Testis (tissue), 5 donors: ENCODE measurements at places on chromosomes 2 and 18. TPM values are rescaled to one million over a fixed set of nuclear protein-coding genes. Genes with fewer than 3 reads are reported as not detected.

- no peak overlapping the region for H3K27ac ChIP-seq
- no peaks in the 10 kb centered on the region for H3K27me3 ChIP-seq
- H3K4me3 ChIP-seq, result no peak overlapping the region
- H3K36me3 ChIP-seq, result no peaks in the 10 kb centered on the region
- no peaks in the 10 kb centered on the region for H3K4me1 ChIP-seq
These were observed 16.1 kb downstream of the COLEC11 start for GRCh38 chr2:3610881-3611505.

GRCh38 chr2:19648583-19648982, 253.2 kb downstream of the TTC32 start:
- no peak overlapping the region for H3K4me3 ChIP-seq
- no peak for DNase-seq
- H3K4me1 ChIP-seq, result no peaks in the 10 kb centered on the region
- no peaks in the 10 kb centered on the region for H3K36me3 ChIP-seq
- H3K27ac ChIP-seq, result no peak overlapping the region

DNA sequence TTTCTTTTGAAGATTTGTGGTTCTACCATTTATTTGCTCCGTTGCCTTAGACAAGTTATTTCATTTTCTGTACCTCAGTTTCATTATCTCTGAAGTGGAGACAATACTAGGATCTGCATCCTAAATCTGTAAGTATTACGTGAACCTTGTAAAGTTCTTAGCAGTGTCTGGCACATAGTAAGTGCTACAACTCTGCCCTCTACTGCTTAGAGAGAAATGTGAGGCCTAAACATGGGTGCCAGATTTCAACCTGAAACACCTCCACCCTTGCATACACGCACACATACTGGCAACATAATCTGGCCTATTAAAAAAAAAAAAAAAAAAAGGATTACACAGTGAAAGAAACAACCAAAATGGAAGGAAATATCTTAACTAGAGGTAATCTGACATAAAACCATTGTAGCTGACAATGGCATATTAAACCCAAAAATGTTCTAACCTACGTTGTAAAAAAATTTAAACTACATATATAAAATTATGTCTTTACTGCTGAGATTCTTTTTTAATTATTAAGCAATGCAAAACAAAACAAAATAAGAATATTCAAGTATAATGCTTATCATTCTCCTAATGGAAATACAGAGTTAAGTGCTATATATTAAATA, 132.6 kb downstream of the MAP2 start:
- H3K27ac ChIP-seq, result no peak overlapping the region
- no peaks in the 10 kb centered on the region for H3K4me1 ChIP-seq
- no peaks in the 10 kb centered on the region for H3K27me3 ChIP-seq

DNA sequence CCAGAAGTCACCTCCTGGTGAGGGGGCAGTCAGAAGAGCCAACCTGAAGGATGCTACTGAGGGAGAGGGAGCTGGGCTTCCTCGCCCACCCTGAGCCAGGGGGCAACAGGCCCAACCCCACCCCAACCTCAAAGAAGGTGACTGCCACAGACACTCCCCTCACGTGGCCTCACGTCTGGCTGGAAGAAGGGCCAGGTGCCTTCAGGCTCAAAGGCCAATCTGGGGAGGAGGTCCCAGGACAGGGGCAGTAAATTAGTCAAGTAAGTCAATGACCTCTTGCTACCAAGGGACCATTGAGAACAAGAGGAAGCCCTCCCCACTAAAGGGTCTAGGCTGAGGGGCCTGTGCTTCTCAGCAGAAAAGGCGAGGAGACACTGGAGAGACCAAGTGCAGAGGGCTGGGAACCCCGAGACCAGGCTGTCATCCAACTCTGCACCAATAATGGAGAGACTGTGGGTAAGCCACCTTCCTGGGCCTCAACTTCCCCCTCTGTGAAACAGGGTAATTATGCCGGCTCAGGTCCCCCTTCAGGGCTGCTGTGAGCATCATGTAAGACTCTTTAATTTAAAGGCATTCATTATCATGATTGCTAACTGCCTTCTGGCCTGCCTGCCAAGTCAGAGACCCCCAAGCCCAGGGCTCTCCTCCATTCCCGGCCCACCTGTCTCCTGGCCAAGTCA, 20.2 kb upstream of the TNS1 start:
- no peak overlapping the region for H3K4me3 ChIP-seq
- no peak overlapping the region for H3K27ac ChIP-seq
- no peaks in the 10 kb centered on the region for H3K27me3 ChIP-seq
- H3K36me3 ChIP-seq, result no peaks in the 10 kb centered on the region

CHRND gene
- 0.56 TPM for total RNA-seq

GRCh38 chr2:65477590-65477989, 45.2 kb upstream of the SPRED2 start:
- H3K36me3 ChIP-seq, result no peaks in the 10 kb centered on the region
- H3K4me3 ChIP-seq, result no peak overlapping the region
- no peak for DNase-seq
- no peaks in the 10 kb centered on the region for H3K4me1 ChIP-seq
- H3K27ac ChIP-seq, result no peak overlapping the region

- no peaks in the 10 kb centered on the region for H3K27me3 ChIP-seq
- no peaks in the 10 kb centered on the region for H3K36me3 ChIP-seq
- no peaks in the 10 kb centered on the region for H3K4me1 ChIP-seq
- DNase-seq, result no peak
- H3K27ac ChIP-seq, result no peak overlapping the region
- H3K4me3 ChIP-seq, result no peak overlapping the region
These were observed 304.6 kb upstream of the LYPD1 start for GRCh38 chr2:132974467-132975095.

DNA sequence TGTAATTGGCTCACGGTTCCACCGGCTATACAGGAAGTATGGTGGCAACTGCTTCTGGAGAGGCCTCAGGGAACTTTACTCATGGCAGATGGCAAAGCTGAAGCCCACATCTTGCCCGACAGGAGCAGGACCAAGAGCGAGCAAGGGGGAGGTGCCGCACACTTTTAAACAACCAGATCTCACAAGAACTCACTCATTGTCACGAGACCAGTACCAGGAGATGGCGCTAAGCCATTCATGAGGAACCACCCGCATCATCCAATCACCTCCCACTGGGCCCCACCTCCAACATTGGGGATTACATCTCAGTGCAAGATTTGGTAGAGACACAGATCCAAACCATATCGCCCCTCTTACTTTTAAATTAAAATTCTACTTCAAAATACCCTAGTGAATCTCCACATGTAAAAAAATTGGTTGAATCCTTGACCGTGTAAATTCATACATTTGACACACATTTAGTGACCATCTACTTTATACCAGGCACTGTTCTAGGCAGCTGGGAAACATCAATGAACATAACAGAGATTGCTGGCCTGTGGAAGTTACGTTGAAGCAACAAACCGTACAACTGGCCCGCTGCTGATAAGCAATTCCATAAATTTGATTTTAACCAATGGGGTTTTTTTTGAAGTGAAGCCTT, 87.6 kb downstream of the ALPK2 start:
- no peak for DNase-seq
- no peaks in the 10 kb centered on the region for H3K4me1 ChIP-seq
- H3K27me3 ChIP-seq, result no peaks in the 10 kb centered on the region
- H3K27ac ChIP-seq, result no peak overlapping the region

RBM44 gene
- total RNA-seq, result 15.0 TPM

DLGAP1 gene
- total RNA-seq, result 93.8 TPM

DNA sequence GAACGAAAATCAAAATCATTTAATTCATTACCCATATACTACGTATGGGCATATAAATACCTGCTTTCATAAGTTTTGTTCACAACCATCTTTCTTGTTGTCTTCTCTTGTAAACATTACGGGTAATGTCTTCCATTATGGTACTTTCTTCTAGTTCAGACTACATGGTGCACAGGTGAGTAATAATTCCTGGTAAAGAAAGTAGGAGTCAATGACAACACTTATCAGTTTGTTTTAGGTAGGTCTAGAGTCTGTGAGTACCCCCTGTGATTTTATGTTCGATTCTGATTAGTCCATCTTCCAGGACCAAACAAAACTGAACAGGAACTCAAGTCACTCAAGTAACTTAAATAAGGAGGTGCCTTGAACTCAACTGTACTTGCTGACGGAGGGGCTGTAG, 25.2 kb upstream of the CTLA4 start:
- DNase-seq, result no peak
- no peak overlapping the region for H3K4me3 ChIP-seq
- H3K27me3 ChIP-seq, result no peaks in the 10 kb centered on the region
- no peaks in the 10 kb centered on the region for H3K36me3 ChIP-seq
- H3K4me1 ChIP-seq, result no peaks in the 10 kb centered on the region

- H3K27me3 ChIP-seq, result no peaks in the 10 kb centered on the region
- no peak overlapping the region for H3K4me3 ChIP-seq
- H3K4me1 ChIP-seq, result no peaks in the 10 kb centered on the region
These were observed 118.4 kb upstream of the PXDN start for GRCh38 chr2:1862608-1863280.

LIMS3 gene
- 33.0 TPM for total RNA-seq

SATB2 gene
- total RNA-seq, result 15.1 TPM

TEX51 gene
- total RNA-seq, result 16.3 TPM

DNA sequence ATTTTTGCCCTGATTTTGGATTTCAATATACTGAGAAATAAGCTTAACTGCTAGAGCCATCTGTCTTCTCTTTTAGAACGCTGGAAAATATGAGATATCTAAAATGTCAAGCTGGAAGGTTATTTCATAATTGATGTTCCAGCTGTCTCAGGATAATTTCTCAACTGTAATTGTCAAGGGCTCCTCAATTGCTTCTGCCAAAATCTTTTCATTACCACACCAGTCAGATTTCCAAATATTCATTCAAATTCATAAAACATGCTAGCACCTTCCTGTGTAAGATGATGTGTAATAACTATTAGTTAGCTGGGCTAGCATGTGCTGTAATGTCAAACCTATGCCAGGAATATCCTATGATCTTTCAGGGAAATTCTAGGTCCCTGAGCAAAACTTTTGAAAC, 88.1 kb downstream of the TNFRSF11A start:
- no peaks in the 10 kb centered on the region for H3K36me3 ChIP-seq
- no peak overlapping the region for H3K27ac ChIP-seq
- no peak overlapping the region for H3K4me3 ChIP-seq
- no peaks in the 10 kb centered on the region for H3K4me1 ChIP-seq
- no peak for DNase-seq

CASP8 gene
- total RNA-seq, result 7.4 TPM

DNA sequence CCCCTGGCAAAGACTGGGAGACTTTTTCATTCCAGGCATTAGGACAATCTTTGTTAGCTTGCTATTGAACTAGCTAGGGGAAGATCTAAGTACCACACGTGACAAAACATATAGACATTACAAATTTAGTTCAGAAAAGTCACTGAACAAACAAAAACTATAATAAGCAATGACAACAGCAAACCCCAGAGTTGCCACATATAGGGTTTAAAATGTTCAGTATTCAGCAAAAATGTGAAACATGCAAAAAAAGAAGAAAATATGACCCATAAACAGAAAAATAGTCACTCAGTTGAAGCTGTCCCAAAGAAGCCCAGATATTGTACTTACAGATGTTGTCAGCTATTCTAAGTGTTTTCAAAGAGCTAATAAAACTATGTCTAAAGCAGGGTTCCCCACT, 431.1 kb upstream of the CDH2 start:
- H3K27me3 ChIP-seq, result no peaks in the 10 kb centered on the region
- H3K27ac ChIP-seq, result no peak overlapping the region
- no peaks in the 10 kb centered on the region for H3K36me3 ChIP-seq
- no peaks in the 10 kb centered on the region for H3K4me1 ChIP-seq
- no peak overlapping the region for H3K4me3 ChIP-seq
- no peak for DNase-seq

PARD3B gene
- total RNA-seq, result 29.6 TPM

ASXL3 gene
- 18.0 TPM for total RNA-seq

GRCh38 chr18:58544179-58544578, 84.7 kb downstream of the ALPK2 start:
- no peaks in the 10 kb centered on the region for H3K27me3 ChIP-seq
- H3K4me1 ChIP-seq, result no peaks in the 10 kb centered on the region
- no peak overlapping the region for H3K27ac ChIP-seq
- H3K36me3 ChIP-seq, result no peaks in the 10 kb centered on the region
- no peak overlapping the region for H3K4me3 ChIP-seq
- DNase-seq, result no peak

LRP1B gene
- total RNA-seq, result 0.79 TPM

ITPRIPL1 gene
- total RNA-seq, result 32.0 TPM

GRCh38 chr18:42533616-42534015, 578.6 kb downstream of the PIK3C3 start:
- no peak for DNase-seq
- no peaks in the 10 kb centered on the region for H3K36me3 ChIP-seq
- no peaks in the 10 kb centered on the region for H3K27me3 ChIP-seq
- H3K4me1 ChIP-seq, result no peaks in the 10 kb centered on the region

GNLY gene
- 0.43 TPM for total RNA-seq

- no peaks in the 10 kb centered on the region for H3K36me3 ChIP-seq
- no peak overlapping the region for H3K4me3 ChIP-seq
These were observed 188.7 kb upstream of the APCDD1 start for GRCh38 chr18:10265560-10266333.

SOX11 gene
- total RNA-seq, result 0.08 TPM

GRCh38 chr2:143548032-143548431, 418.8 kb downstream of the ARHGAP15 start:
- no peak overlapping the region for H3K27ac ChIP-seq
- no peaks in the 10 kb centered on the region for H3K27me3 ChIP-seq
- H3K4me1 ChIP-seq, result no peaks in the 10 kb centered on the region
- H3K4me3 ChIP-seq, result no peak overlapping the region
- DNase-seq, result no peak
- H3K36me3 ChIP-seq, result no peaks in the 10 kb centered on the region

- no peaks in the 10 kb centered on the region for H3K27me3 ChIP-seq
- DNase-seq, result peak; percentile 17
- no peak overlapping the region for H3K4me3 ChIP-seq
- no peaks in the 10 kb centered on the region for H3K4me1 ChIP-seq
These were observed 193.5 kb downstream of the NCKAP5 start for GRCh38 chr2:133374781-133375180.

DNA sequence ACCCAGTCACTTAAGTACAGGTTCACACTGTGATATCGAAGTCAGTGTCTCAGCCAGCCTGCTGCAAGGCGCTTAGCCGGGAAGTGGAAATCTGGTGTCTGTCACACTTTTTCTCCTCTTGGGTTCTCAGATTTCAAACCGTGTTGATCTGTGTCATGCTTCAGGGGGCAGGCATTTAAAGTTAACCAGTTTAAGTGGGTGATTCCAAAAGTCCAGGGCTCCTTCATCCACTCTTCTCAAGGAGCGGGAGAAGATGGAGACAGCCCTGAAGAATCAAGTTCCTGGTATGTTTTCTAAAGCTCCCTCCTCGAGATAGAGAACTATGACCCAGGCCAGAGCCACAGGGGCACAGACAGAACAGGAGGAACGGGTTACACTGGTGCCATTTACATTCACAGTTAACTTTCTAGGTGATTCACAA, 331.7 kb downstream of the GBX2 start:
- H3K4me1 ChIP-seq, result no peaks in the 10 kb centered on the region
- no peak for DNase-seq
- H3K36me3 ChIP-seq, result no peaks in the 10 kb centered on the region
- H3K27me3 ChIP-seq, result no peaks in the 10 kb centered on the region

DNA sequence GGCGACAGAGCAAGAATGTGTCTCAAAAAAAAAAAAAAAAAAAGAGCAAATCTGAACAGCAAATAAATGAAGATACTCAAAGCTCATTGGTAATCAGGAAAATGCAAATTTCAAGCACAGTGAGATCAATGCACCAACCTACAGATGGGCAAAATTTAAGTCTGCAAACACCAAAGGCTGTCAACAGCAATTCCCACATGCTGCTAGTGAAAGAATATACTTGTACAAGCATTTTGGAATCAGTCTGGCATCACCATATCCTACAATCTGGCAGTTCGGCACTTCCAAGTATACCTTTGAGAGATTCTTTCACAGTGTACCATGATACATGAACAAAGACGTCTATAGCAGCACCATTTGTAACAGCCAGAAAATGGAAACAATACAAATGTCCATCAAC, 4.1 kb downstream of the HDHD2 start:
- peaks cover 18% of the 10 kb centered on the region for H3K4me1 ChIP-seq
- no peaks in the 10 kb centered on the region for H3K27me3 ChIP-seq
- DNase-seq, result no peak
- H3K4me3 ChIP-seq, result no peak overlapping the region
- H3K27ac ChIP-seq, result no peak overlapping the region
